Epithelial cell of prostate (primary cell): ENCODE measurements at places on chromosomes 5 and 9.
A peak's percentile ranks its signal among the peaks of the same experiment; 100 is the strongest.

DNA sequence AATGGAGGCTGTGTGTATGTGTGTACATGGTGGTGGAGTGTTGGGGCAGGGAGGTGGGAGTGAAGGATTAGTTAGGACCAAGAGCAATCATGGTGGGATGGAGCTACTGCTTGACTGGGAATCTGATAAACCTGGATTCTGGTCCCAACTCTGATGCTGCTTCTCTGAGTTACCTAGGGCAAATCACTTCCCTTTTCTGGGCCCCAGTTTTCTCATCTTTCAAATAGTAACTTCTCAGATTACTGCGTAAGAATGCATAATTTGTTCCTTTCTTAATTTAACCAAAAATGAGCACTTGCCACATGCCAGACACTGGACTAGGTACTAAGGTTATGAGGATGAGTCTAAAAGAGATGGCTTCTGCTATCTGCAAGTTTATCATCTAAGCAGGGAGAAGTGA, 20.8 kb upstream of the ANXA6 start:
- no peak for DNase-seq

- no peak for DNase-seq
Measured at GRCh38 chr5:116989995-116990394, 415.4 kb upstream of the SEMA6A start.

DNA sequence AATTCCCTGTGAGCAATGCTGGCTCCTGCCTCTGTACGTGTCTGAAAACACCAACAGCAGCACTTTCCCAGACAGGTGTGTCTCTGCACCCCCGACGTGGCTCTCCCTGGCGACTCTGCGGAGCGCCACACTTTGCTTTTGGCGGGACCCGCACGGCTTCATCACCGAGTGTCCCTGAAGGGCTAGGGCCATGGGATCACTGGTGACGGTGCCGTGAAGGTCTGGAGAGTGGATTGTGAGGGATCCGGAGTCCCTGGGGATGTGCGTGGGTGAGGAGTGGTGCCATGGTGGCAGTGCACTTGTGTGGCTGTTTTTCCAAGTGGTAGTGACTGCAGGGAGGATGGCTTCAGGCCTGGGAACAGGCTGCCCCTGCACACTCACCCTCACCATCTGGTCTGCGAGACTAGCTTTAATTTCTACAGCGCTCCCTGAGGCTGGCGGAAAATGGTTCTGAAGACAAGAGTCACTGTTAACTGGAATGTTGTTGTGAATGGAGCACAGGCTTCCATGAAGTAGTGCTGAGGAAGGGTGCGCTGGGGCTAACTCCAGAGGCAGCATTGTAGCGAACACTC, 3.2 kb downstream of the NKD2 start:
- no peak for DNase-seq

GRCh38 chr9:477193-477592, 262.5 kb downstream of the DOCK8 start:
- no peak for DNase-seq

DNA sequence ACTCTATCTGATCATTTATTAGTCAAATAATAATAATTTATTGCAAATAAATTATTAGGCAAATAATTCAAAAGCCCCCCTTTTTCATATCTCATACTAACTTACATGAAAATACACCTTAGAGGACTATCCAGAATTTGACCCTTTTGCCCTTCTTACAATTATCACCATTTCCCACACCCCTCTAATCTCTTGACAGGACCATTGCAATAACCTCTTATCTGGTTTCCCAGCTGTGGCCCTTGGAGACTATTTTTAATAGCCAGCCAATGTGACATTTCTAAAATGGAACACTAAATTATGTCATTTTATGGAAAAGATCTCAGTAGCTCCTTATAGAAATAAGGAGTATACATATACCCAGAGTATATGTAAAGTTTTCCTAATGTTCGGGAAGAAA, 588.4 kb upstream of the COX7C start:
- no peak for DNase-seq

GRCh38 chr5:67160985-67161384, 35.6 kb downstream of the CD180 start:
- DNase-seq: peak; percentile 65

DNA sequence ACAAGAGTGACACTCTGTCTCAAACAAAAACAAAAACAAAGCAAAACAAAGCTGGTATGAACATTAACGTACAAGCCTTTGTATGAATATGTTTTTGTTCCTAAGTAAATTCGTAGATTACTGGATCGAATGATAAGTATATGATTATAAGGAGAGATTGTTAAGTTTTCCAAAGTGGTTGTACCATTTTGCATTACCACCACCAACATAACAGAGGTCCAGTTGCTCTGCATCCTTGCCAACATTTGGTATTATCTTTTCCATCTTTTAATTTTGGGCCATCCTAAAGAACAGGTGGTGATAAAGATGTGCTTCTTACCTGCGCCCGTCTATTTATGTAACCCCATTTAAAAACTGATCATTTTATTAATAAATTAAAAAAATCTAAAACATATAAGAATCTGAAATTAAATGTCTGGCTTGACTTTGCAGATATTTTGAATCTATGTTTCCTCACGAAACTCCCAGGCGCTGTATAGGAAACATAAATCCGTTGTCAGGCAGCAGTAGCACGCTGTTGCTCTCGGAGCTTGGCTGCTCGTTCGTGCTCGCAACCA, 593 bp upstream of the NAA35 start:
- no peak for DNase-seq

- no peak for DNase-seq
Measured at GRCh38 chr5:40775846-40776657, 20.3 kb upstream of the TTC33 start.

DNA sequence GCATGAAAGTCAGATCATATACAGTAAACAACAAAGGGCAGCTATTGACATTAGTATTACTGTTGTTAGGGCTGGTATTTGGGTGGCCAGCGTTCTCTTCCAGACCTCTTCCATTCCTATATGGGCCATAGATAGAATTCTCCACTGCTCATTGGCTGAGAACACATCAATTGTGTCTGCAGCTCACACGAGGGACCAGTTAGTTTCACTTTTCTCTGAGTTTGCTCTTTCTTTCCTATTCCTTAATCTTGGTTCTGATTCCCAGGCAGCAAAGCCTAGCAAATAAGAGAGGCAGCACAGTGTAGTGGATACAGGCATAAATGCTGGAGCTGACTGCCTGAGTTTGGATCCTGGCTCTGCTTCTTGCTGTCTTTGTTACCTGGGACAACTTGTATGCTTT, 476.4 kb downstream of the SPOCK1 start:
- DNase-seq: no peak

- no peak for DNase-seq
Measured at GRCh38 chr5:161314033-161314432, 232.5 kb downstream of the GABRB2 start.

- DNase-seq: no peak
Measured at GRCh38 chr5:129027260-129027659, 62.0 kb downstream of the SLC27A6 start.

DNA sequence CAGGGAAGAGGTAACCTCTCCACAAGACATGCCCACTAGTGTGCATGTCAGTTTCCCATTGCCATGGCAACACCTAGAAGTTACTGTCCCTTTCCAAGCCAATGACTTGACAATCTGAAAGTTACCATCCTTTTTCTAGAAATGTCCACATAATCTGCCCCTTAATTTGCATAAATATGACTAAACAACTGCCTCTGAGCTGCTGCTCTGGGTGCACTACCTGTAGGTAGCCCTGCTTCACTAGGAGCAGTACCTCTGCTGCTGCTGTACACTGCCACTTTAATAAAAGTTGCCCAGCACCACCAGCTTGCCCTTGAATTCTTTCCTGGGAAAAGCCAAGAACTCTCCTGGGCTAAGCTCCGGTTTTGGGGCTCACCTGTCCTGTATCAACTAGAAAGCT, 392.4 kb downstream of the NTRK2 start:
- DNase-seq: no peak

- DNase-seq: no peak
Measured at GRCh38 chr5:135670588-135670987, 91.8 kb upstream of the CXCL14 start.

- no peak for DNase-seq
Measured at GRCh38 chr9:127005770-127006314, 91.3 kb downstream of the RALGPS1 start.

DNA sequence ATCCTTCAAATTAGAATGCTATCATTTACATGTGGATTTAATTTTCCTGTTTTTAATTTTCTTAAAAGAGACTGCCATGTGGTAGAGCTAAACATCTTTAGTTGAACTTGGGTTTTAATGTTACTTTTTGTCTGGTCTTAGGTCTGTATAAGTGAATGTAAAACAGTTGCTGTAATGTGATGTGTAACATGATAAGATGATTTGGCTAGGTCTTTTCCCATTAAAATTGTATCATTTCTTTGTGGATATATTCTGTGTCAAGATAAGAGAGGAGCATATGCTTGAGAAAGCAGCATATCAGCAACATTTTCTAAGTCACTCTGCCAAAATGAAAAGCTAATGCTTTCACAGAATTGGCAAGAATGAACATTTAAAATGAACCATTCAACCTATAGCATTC, 18.5 kb downstream of the TMEM167A start:
- no peak for DNase-seq

DNA sequence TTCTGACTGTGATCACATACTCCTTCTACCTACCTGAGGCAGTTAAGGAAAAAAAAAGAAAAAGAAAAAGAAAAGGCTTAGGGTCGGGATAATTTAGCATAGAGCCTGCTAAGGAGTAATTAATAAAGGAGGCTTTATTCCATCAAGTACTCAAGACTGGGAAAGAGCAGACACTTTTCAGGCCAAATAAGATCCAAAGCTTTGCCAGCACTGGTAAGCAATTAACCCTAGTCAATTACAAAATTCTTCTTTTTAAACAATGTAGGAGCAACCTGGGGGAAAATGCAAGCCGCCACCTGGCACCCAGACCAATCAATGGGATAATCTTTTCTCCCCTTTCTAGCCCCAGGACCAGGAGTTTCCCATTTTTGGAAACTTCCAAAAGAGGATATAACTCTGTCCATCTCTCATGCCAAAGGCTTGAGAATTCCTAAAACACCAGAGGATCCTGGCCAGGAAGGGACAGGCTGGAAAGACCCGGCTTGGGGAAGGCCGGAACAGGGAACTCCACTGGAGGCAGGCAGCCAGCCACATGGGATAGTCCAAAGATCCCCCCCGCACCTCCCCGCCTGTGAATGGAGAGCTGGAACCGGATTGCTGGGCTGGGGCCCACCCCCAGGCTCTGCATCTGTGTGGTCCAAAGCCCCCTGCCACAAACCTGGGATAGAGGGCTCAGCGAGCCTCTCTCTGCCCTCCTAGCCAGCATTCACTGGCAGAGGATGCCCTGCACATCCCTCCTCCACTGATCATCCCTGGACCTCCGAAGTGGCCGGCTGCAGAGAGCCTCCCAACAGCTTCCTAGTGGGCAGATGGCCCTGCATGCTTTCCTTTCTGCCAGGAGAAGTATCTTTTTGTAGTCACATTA, 117.8 kb downstream of the ZNF354C start:
- no peak for DNase-seq

DNA sequence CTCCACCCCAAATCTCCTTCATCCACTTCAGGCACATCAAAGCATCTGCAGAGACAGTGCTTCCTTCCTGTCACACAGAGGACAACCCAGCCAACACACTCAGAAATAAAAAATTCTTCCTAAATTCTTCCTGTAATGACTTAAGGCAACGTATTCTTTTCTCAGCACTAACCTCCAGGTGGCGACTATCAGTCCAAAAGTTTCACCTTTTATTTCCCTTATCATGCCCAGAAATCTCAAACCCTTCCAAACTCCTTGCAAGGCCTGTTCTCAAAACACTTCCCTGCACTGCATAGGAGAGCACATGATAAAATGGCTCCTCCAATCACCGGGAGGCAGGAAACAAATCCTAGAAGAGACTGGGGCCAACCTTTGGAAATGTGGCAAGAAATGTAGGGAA, 35.1 kb downstream of the SLIT3 start:
- DNase-seq: no peak

DNA sequence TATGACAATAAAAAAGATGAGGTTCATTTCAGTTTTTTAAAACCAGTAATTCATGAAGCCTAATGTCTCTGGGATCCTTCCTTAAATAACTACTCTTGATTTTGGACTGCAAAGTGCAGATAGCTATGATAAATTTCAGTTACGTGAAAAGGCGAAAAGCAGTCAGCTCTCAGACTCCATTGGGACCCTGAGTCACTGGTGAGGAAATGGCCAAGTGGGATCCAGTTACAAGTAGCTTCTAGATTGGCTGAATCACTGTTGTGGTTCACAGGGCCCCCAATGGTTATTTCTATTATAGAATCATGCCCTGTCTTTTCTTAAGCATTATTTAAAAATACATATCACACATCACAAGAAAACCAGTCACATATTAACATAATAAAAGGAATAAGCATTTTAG, 31.1 kb upstream of the PPP3R2 start:
- no peak for DNase-seq

DNA sequence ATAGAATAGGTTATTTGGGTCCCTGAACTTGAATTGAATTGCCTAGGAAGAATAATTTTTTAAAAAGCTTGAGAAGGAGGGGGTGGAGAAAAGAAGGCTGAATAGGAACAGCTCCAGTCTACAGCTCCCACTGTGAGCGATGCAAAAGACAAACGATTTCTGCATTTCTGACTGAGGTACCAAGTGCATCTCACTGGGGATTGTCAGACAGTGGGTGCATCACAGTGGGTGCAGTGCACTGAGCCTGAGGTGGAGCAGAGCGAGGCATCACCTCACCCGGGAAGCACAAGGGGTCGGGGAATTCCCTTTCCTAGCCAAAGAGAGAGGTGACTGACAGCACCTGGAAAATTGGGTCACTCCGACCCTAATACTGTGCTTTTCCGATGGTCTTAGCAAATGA, 782.2 kb upstream of the RGMB start:
- DNase-seq: no peak

- no peak for DNase-seq
Measured at GRCh38 chr5:58447226-58447625, 12.7 kb downstream of the PLK2 start.

- DNase-seq: no peak
Measured at GRCh38 chr9:93613791-93614190, 37.4 kb downstream of the PHF2 start.

GRCh38 chr9:135126451-135127187, 39.2 kb downstream of the OLFM1 start:
- DNase-seq: peak; percentile 3

GRCh38 chr5:5350101-5350500, 72.4 kb upstream of the ICE1 start:
- DNase-seq: no peak

- no peak for DNase-seq
Measured at GRCh38 chr5:6411141-6411540, 32.8 kb upstream of the MED10 start.

GRCh38 chr5:94420885-94421284, 197.5 kb downstream of the KIAA0825 start:
- DNase-seq: no peak
